CD4-positive, alpha-beta T cell treated with Interleukin-12 subunit alpha and Interleukin-12 subunit beta, for 1 hour (primary cell): ENCODE measurements at places on chromosomes 6 and 20.

DNA sequence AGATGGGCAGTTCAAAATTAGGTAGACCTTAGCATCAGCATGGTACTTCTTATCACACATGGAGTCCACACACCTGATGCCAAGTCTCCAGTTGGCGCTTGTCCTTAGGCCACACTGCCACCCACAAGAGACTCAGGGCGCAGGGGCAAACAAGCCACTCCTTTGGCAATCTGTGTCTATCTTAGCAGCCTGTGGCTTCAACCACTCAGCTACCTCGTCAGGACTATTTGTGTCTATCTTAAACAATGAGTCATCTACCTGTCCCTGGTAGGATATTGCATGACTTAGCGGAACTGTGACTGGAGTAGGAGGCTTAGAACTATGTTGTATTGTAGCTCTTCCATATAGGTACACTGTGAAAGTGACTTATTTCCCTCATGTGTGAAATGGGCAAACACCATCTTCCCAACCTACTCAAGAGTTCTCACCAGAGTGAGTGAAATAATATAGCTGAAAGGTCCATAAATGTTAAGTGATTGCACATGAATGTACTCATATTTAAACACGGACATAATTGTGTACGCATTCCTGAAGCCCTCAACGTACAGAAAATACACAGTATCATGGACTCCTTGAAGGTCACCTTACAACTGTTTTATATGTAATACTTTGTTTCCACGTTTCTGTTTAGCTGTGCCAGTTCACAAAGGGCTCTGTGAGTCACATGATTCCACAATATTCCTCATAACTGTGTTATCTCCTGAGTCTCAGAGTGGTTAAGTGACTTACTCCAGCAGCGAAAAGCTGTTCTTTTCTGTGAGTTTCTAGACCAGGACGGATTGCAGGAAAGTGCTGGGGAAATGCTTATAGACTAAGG, 1.6 kb downstream of the TRIM27 start:
- peak; percentile 38 for DNase-seq

GRCh38 chr6:36524871-36525270, 22.4 kb downstream of the STK38 start:
- DNase-seq: no peak

- no peak for DNase-seq
These were observed 151.4 kb downstream of the ID4 start for GRCh38 chr6:19988555-19988954.

DNA sequence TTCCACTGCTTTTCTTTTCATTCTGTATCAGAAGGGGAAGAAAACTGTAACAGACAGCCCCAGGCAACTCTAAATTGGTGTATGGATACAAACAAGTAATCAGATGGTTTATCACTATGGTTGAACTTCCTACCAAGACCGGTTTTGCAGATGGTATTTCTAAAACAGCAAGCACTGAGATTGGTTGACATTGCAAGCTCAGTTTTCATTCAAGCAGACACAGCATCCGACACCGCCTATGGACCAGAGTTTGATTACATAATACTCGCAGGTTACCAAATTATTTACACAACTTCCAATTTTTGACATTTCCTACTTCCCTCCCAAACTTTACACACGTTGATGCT, 209.9 kb downstream of the ALDH8A1 start:
- no peak for DNase-seq

DNA sequence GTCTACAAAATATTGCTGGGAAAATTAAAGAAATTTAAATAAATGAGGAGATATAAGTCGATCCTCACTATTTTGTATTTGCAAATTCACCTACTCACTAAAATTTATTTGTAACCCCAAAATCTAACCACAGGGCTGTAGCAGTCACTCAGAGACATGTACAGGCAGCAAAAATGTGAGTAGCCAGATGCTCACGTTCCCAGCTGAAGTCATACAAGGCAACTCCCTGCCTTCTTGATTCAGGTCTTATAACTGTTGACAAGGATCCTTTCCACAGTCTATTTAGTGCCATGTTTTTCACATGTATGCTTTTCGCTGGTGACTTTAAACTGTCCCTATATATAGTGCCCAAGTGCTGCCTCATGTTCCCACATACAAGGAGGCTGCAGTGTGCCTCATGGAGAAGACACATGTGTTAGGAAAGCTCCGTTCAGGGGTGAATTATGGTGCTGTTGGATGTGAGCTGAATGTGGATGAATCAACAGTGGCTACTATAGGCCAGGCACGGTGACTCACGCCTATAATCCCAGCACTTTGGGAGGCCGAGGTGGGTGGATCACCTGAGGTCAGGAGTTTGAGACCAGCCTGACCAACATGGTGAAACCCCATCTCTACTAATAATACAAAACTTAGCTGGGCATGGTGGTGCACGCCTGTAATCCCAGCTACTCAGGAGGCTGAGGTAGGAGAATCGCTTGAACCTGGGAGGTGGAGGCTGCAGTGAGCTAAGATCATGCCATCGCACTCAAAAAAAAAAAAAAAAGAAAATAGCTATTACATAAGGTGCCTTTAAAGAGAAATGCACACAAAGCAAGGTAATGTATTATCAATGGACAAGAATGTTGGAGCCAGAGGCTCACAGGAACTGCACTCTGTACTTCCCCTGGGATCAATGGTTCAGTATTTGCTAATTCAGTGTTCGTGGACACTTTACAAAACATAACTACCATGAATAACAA, 55.3 kb downstream of the STK35 start:
- no peak for DNase-seq

DNA sequence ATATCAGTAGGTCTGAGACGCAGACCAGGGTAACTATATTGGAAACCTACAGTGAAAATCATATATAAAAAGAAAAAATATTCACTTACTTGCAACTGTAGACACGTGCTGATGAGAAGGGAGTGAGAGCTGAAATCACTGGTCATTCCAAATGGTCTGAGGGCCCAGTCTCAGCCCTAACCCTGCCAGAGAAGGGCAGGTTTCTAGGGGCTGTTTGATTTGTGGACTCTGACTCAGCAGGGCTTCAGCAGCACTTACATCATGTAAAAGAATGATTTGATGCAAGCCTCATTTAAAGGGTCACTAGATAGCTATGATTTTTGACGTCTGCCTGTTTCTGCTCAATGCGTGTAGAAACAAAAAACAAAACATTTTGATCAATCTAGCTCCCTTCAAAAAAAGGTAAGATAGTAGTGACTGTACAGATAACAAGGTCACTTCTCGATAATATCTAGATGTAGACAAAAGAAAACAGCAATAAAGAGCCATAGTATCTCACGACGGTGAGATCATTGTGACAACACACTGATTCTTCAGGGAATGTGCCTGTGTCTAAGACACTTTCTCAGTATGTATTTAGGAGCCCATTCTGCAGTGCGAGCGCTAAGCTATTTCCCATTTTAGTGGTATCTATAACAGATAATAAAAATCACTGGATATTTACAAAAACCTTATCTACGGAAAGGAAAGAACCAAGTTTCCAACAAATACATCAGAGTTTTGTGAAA, 307.2 kb downstream of the HIVEP2 start:
- no peak for DNase-seq
